Kidney glomerular epithelial cell (primary cell): ENCODE measurements at places on chromosomes 7 and 10.
A peak's percentile ranks its signal among the peaks of the same experiment; 100 is the strongest.

- DNase-seq = no peak
These were observed 56.9 kb downstream of the GRB10 start for GRCh38 chr7:50725774-50726173.

DNA sequence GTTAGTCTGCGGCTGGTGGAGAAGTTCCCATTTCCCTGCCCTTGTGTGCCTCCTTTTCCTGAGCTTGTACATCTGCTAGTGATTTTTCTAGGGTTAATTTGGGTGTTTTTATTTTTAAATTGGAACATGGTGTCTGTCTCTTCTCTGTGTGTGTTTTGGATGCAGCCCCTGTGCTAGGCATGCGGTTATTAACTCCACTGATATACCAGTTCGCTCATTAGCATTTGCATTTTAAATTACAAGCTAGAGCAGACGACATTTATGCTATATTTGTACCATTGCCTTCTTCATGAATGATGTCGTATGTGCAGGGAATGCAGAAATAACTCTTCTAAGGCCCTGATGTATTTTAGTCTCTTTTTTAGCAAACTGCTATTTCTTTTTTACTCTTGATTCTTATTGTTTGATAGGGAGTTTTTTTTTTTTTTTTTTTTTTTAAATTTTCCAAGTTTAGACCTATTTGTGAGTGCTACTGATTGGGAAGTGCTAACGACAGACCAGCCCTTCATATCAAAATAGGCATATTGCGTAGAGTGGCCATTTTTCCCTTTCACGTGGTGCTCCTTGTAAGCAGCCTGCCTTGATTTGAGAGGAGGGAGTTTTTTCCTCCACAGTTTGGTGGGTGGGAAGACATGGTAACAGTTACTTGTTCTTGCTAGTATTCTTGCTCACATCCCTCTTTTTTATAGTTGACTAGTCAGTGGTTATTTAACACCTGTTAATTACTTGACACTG is 89.6 kb downstream of the LRRC4 start:
- no peak for DNase-seq

DNA sequence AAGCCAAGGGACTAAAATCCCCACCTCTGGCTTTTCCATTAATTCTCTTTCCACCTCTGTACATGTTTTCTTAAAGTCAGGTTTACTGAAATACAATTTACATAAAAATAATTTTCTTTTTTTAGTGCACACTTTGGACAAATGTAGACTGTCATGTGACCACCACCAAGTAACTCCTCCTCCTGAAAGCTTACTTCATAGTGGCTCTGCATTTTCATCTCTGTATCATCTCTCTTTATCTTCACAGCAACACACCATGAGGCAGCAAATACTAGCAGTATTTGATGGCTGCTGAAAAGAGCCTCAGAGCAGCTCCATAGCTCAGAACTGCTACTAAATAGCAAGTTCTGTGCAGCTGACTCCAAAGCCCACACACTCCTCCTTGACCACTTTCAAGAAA is 17.3 kb downstream of the WDFY4 start:
- no peak for DNase-seq

GRCh38 chr7:141287936-141288335 is 214.1 kb downstream of the TMEM178B start:
- no peak for DNase-seq

- DNase-seq = peak; percentile 5
These were observed 6.9 kb upstream of the UNC5B start for GRCh38 chr10:71205468-71205867.

GRCh38 chr7:8117195-8117594 is 144.8 kb downstream of the ICA1 start:
- DNase-seq = no peak

DNA sequence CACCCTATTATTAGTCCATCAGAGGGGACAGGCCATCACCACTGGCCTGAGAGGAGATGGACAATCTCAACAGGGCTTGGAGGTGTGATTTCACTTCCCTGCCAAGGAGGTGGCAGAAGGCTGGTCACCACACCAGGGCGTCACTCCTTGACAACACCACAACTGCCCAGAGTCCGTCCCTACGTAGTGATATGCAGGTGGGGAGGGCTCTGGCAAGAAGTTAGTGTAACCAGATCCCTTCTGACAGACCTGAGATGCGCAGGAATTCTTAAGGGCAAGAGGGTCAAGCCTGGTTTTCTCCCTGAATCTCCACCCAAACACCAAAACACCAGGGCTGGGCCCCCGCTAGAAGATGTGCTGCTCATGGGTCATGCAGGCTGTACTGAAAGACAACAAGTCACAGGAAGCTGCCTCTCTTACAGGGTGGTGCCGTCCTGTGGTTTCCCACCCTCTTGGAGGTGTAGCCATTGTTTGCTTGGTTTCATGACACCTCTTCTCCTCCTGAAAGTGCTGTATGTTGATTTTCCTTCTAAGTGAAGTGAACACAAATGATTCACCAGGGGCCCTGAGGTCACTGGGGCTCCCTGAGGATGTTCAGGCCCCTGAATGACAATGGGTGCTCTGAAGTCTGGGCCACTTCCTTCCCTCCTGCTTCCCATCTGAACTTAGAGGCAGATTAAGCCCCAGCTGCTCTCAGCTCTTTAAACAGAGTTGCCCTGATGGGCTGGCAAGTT is 27.1 kb downstream of the ATXN7L1 start:
- peak; percentile 4 for DNase-seq

DNA sequence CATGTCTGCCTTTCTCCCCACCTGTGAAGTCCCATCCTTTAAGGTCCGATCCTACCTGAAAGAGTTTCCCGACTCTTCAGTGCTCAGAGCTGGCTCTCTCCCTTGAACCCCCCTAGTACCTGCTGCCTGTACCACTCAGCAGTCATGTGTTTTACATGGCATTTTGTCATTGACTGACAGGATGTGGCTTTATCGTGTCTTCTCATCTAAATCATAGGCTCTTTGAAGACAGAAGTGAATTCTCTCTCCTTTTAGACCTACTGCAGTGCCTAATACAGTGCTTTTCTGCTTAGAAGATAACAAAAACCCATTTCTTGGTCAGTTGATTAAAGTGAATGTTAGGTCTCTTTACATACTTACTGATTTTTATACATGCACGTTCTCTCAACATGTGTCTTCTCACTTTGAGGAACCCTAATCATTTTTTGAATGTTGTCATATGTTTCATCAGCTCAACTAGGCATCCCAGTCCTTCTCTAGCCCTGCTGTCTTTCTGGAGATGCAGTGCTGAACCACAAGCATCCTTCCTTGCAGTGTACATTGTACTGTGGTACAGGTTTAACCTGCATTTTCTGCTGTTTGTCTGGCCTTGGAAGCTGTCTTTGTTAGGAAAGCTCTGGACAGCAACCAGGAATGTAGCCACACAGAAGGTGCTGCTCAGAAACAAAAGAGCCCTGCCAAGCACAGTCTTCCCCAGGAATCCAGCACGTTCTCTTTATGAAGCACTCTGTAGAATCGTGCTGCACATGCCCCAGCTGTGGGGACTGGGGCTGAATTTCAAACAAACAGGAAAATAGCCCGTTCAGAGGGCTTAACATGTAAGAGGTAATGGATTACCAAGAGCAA is 28.1 kb upstream of the LRRC4 start:
- no peak for DNase-seq

DNA sequence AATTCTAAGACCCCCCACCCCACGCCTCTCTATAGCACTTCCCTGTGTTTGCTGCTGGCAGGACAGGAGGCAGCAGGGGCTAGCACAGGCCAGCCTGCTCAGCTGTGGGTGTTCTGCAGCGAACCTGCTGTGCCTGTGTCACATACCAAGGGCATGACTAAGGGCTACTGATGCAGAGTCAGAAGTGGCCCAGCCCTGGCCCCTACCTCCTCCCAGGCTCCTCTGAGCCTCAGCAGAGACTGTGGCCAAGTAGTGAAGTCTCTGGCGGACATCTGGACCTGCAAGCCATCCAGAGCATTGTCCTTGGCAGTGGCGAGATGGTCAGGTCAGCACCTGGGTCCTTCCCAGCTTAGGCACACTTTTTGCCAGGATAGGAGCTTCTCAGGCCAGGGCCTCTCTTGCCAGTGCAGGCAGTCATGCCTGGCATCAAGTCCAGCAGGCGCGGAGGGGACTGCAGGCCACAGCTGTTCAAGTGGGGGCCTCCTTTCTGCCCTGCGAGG is 116.3 kb upstream of the RET start:
- DNase-seq = no peak

- no peak for DNase-seq
These were observed 252.7 kb upstream of the ETV1 start for GRCh38 chr7:14242175-14242574.

GRCh38 chr10:131149111-131149510 is 162.4 kb downstream of the TCERG1L start:
- no peak for DNase-seq

- DNase-seq = no peak
These were observed 57.5 kb downstream of the TASOR2 start for GRCh38 chr10:5742116-5742515.

DNA sequence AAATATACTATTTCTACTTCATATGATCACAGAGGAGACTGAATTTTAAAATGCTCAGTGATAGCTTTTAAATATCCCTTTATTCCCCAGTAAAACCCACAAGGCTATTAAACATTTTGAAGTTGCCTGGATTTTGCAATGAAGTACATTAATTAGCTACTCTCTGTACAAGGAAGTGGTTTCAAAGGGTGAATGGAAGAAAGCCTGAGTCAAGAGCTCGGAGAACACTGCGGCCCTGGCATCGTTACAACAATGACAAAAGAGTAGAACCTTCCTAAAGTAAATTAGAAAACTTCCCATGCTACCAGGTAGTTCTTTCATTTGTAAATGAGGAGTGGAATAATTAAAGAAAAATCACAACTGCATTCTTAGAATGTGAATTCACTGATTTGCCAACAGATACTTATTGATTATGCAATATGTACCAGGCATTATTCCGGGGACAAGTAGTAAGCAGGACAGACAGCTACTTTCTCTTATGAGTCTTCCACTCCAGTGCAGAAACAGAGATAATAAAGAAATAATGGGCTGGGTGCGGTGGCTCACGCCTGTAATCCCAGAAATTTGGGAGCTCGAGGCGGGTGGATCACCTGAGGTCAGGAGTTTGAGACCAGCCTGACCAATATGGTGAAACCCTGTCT is 63.0 kb downstream of the ZNF22 start:
- no peak for DNase-seq

GRCh38 chr10:22475651-22476600 is 130.6 kb downstream of the SPAG6 start:
- DNase-seq = no peak

DNA sequence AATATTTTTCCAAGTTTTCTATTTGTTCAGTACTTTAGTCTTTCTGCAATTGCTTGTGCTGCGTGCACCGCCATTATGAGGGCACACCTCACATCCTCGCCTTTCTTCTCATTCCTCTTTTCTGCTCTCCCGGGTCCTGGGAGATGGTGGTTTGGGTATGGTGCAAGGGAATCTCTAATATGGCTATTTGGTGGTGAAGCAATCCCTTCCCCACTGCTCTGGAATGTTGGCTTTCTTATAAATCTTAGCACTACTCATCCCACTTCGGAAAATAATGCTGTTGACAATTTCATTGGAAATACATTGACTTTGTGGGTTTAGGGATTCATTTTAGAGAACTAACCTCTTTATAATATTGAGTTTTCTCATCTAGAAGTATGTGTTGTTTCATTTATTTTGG is 1.9 kb upstream of the GCK start:
- no peak for DNase-seq

DNA sequence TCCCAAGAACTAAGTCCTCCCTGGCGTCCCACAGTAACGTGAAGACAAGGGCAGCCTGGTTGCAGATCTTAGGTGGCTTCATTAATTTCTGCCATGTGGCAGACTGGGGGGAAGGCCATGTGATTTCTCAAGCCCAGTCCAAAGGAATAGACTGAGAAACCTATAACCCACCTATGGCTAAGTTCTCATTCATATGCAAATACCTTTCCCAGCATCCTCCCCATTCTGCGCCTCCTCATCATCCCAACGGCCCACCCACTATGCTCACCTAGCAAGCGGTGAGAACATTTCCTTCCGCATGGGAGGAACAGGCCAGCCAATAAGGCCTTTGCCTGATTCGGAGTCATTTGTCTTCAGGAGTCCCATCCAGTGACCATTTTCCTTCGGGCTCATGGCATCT is 8.2 kb upstream of the CLEC2L start:
- DNase-seq = no peak

DNA sequence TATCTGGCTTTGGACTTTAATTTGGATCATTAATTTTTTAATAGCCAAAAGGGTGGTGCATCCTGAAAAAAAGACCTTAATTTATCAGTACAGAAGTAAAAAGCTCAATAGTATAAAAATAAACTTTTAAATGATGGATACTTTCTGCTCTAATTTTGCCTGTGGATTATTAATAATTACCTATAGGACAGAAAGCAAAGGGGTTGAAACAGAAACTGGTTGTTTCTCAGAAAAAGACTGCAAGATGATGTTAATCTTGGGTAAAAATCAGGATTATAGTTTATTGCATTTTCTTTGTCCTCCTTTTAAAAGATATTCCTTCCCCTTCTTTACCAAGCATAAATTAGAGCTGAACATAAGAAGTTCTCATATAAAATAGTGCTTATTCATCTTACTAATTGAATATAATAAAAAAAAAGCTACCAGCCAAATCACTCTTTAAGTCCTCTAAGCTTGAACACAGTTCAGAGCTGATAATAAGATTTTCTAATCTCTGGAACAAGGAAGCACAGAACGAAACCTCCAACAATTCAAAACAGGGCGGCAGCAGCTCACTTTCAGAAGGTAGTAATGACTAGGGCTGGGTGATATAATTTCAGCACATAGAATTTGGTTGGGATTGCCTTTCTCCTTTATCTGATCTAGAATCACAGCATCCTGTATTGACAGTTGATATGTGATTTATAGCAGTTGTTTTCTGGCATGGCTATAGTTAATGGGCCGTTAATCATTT is 8.1 kb upstream of the GPR85 start:
- DNase-seq = no peak

DNA sequence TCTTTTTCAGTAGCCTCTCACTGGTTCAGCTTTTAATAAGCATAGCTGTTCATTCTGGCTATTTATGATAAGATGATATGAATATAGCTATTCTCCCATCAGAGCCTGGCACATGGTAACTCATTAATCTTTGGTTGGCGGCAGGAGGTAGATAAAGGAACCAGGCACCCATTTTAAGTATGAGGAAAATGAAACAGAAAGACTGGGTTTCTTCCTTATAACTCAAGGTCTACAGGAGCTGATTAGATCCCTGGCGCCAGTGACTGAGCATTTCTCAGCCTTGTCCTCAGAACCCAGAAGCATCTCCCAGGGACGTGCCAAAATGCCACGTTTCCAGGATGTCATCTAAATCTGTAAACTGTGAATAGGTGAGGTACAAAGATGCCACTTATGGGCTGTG is 141.9 kb downstream of the TCF7L2 start:
- no peak for DNase-seq

DNA sequence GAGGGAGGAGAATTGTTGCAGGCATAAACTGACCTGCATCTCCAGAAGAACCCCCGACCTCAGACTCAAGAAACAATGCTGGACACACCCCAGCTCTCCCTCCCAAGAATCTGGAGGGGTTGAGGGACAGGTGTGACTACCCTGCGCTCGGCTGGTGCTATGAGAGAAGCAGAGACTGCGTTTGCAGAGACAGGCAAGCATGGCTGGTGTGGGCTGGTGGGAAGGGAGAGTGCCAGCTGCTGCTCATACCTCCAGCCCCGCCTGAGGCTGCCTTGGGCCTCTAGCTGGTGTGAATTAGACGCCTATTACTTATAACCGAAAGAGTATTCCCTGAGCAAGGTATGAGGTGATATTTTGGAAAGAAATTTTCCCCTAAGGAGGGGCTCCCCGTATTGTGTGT is 48.3 kb upstream of the DDC start:
- DNase-seq = no peak
